ENCODE measurements at places on chromosomes 6 and 20.
A peak's percentile ranks its signal among the peaks of the same experiment; 100 is the strongest.

DNA sequence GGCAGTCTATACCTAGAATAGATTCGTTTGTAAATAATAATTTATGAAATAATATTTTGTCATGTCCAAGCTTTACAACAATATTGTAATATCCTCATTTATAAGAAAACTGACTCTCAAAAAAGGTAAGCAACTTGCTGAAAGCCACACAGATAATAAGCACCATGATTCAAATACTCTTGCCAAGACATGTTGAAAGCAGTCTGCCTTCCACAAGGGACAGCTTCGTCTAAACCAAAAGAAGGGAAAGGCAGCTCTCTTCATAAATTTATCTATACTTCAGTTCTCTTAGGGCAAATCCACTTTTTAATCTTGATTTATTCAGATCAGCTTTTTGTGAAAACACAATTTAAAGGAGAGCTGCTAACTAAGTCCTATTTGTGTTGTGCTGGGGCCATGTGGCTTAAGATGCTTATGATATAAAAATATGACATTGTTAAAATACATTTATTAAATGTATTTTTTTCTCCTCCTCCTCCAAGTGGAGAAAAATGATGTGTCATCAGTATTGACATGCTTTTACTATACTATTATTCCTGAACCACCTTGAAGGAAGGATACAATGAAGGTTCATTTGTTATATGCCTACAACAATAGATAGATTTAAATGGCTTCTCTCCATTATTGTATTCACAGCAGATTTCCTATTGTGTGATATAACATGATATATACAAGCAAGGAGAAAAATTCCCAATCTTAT is 737.0 kb downstream of the HDGFL1 start:
- DNase-seq = no peak

DNA sequence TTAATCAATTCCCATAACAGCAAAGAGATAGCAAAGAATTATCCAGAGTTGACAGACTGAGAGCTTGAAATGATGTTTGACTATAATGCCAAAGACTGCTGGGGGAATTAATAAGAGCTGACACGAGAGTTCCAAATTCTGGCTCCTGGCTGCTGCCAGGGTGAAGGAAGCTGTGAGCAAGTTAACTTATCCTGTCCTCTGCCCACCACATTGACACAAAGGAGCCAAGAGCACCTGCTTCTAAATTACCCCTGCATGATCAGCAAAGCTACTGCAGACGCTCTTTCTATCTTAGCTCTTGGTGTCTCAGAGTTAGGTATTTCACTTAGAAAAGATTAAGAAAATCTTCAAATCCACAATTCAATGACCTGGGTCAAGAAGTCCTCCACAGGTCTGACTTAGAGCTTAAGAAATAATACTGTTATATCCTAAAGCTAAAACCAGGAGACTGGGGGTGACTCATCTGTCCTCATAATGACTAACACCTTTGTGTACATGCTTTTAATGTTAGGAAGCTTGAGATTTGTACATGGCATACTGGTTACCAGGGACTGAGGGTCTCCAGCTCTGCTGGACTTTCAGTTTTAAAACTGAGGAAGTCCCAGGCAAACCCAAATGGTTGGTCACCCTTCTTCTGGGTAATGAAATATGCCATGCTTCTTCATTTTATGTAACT is 13.2 kb upstream of the FRK start:
- no peak for DNase-seq

- no peak for DNase-seq
These were observed 68.2 kb downstream of the SEL1L2 start for GRCh38 chr20:13922241-13922640.

GRCh38 chr20:1302685-1303541 is 26.0 kb downstream of the SDCBP2 start:
- no peak for DNase-seq

GRCh38 chr20:36941401-36941835 is 10.1 kb downstream of the SAMHD1 start:
- DNase-seq = no peak

GRCh38 chr6:80343511-80343910 is 237.0 kb downstream of the BCKDHB start:
- no peak for DNase-seq

DNA sequence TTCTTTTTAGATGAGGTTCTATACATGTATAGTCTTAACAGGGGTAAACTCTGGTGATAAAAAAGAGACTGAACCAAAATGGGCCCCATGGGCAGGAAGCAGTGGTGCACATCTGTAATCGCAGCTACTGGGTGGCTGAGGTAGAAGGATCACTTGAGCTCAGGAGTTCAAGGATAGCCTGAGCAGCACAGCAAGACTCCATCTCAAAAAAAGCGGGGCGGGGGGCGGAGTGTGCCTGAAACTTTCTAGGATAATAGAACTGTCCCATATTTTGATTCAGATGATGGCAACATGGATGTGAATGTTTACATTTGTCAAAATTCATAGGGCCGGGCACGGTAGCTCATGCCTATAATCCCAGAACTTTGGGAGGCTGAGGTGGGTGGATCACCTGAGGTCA is 48.8 kb upstream of the TAF8 start:
- no peak for DNase-seq

DNA sequence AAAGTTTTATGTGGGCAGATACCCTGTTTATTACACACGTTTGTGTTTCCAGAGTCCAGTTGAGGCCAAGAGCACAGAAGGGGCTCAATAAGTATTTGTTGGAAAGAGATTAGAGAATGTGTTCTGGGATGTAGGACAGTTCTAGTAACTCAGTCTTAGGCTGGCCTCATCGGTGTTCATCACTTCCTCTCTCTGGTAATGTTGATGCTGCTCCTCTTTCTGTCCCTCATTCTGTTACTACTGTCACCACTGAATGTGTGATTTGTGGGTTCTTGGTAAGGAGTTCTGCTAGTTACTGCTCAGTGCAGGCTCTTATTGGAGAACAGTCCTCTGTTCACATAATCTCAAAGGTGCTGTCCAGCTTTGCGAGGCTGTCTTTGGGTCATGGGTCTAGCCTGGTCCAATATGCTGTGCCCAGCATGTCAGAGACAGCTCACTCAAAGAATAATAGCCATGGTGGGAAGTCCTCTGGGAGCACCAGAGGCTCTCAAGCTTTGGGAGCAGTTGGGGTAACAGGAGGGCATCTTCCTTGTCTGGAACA is 1.3 kb downstream of the RFPL4B start:
- no peak for DNase-seq

GRCh38 chr20:39268981-39269461 is 306.9 kb downstream of the DHX35 start:
- peak; percentile 15 for DNase-seq

- DNase-seq = no peak
These were observed 9.5 kb upstream of the HLA-DOA start for GRCh38 chr6:33018904-33019303.

GRCh38 chr6:15421945-15422733 is 176.3 kb downstream of the JARID2 start:
- no peak for DNase-seq

GRCh38 chr6:53437557-53438202 is 88.9 kb upstream of the ELOVL5 start:
- DNase-seq = peak; percentile 66

GRCh38 chr6:1893470-1894130 is 283.9 kb downstream of the FOXC1 start:
- DNase-seq = no peak

DNA sequence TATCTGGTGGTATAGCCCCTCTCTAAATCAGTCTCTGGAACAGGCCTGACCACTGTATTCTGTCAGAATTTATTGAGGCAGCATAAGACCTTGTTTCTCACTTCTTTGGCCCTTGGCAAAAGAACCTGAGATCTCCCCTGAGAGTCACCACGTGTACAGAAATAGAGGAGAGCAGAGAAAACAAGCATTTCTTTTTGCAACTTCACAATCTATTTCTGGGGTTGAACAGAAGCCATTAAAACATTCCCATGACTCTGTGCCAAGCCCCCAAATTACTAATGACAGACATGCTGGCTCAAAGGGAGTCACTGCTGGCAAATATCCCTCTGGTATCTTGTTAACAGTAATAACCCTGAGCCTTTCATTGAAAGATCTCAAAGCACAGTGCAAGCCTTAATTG is 395.3 kb downstream of the MAFB start:
- DNase-seq = no peak

- no peak for DNase-seq
These were observed 102.1 kb downstream of the TMEM170B start for GRCh38 chr6:11639376-11640235.

DNA sequence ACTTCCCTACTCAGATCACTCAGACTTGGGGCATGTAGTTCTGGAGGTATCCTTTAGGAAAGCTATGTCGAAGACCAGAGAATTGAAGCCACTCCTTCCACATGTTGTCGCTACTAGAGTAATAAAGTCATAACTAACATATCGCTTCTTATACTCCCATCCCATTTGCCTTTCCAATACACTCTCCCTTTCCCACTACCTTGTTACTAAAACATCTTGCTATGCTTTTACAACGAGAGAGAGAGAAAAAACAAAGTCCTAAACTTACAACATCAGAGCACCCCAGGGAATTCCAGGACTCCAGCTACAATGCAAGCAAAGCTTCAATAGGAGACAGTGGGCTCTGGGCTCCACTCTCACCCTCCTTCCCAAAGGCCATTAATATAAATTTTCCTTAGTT is 5.1 kb upstream of the LAMP5 start:
- no peak for DNase-seq

GRCh38 chr6:83252719-83253118 is 59.6 kb downstream of the RWDD2A start:
- DNase-seq = no peak

DNA sequence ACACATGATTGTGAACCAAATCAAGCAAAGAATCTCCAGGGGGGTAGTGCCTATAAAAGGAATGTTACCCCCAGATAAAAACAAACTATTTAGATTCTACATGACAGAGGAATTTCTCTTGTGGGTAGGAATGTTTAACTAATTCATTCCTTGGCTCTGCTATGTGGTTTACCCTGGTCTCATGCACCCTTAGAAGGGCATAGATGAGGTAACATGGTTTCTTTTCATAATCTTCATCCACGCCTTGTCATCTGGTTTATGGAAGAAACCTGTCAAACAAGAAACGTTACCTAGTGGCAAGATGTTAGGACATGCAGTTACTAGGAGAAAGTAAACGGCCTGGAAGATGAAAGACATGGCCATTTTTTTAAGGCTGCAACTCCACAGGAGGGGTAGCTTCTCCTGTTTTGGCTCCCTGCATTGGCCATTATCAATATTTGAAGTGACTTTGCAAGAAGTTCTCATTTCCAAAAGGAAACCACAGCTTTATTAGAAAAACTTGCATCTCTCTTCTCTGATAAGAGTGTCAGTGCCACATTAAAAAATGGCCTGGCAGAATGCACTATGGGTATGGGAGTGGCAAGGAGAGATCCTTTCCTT is 45.5 kb downstream of the STX11 start:
- DNase-seq = no peak

DNA sequence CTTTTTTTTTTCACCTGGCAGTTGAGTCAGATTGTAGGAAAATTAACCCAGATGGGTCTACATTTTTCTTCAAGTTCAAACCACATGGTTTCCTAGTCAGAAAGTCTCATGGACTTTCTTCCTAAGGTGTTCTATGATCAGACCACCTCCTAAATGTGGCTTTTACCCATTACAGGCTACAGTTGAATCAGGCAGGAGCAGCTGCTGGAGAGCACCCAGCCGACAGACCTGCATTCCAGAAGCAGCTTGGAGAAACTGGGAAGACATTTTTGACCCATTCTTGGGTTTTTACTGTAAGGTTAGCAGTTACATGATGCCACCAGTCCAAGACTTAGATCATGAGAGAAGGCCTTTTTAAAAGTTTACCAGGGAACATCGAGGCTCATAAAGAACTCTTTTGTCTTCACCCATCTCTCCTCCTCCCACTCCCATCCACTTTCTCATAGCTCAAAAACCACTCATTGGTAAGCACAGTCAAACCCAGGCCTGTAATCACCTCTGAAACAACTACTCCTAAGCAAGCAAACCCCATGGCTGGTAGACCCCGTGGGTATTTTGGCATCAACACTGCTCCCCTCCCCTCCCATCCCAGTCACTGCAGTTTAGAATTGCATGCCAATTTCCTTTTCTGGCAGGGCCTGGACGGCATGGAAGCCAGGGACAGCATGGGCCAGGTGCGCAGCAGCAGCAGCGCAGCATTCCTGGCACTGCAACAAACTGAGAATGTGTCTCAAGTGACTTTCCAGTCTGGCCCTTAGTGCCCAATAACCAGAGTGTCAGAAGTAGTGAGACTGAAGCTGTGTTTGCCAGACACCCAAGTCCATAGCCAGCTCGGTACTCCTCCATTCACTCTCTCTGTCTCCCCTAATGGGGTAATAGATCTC is 113.7 kb downstream of the CLIC5 start:
- no peak for DNase-seq

DNA sequence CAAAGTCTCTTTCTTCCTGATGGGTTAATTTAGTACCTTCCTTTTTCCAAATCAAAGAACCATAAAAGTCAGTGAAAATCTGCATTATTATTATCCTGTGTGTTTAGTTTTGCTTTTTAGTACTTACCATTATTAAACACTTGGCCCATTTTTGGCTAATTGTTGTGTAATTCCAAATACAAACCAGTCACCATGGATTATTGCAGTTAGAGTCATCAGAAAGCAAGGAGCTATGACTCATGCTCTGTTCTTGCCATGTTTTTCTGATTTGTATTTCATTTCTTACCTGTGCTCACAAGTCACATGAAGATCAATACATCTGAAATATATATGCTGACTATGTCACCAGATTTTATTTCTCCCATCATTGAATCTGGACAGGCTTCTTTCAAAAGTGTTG is 31.3 kb downstream of the SLC22A3 start:
- DNase-seq = no peak

DNA sequence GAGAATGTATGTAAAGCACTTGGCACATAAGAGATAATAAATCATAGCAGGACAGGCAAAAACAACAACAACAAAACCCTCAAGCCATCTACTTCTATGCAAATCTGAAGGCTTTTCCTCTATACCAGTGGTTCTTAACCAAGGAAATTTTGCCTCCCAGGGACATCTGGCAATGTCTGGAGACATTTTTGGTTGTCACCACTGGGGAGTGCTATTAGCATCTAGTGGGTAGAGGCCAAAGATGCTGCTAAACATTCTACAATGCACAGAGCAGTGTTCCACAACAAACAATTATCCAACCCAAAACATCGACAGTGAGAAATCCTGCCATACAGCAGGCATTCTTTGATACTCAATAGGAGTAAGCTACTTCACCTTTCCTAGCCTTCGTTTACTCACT is 28.2 kb downstream of the NDRG3 start:
- DNase-seq = peak; percentile 29

- DNase-seq = no peak
These were observed 11.1 kb downstream of the MTHFD1L start for GRCh38 chr6:150876598-150876997.

- DNase-seq = peak; percentile 38
These were observed 343 bp downstream of the SNAP91 start for GRCh38 chr6:83708546-83708969.

GRCh38 chr6:75213732-75214131 is 7.9 kb upstream of the COL12A1 start:
- no peak for DNase-seq

- DNase-seq = peak; percentile 84
These were observed at the start of gene GMEB2 for GRCh38 chr20:63626424-63627128. GMEB2 (minus strand) TSS chr20:63627101; CDS start chr20:63619397, 7,704 bp downstream.

GRCh38 chr6:3458706-3459421 is 2.0 kb upstream of the SLC22A23 start:
- DNase-seq = no peak

Measured in COR-L47 (cell line).